CD8-positive, alpha-beta T cell (primary cell): ENCODE measurements at places on chromosomes 6 and 20. TPM values are rescaled to one million over a fixed set of nuclear protein-coding genes. Genes with fewer than 3 reads are reported as not detected.

The HCRTR2 gene
- total RNA-seq, result not detected

- no peak for DNase-seq
Observed at GRCh38 chr20:8413691-8414090, 281.6 kb downstream of the PLCB1 start.

DNA sequence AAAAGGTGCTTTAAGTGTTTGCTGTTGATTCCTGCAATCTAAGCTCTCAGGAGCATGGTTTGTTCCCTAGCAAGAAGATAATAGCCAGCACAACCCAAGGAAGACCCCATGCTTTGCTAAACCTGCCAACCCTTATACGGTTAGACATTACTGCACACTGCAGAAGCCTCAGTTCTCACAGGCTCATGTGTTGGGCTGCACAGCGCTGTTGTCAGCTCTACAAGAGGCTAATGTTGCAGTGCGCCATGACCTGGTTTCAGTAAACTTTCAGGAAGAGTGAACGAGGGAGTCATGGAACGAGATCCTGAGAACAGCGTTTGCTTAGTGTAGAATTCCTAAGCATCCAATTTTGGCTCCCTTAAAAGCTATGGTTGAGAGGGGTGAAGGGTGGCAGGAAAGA lies 218.5 kb downstream of the ARHGAP18 start:
- DNase-seq, result no peak

GRCh38 chr20:10179574-10180298 lies 38.9 kb upstream of the SNAP25 start:
- no peak for DNase-seq

DNA sequence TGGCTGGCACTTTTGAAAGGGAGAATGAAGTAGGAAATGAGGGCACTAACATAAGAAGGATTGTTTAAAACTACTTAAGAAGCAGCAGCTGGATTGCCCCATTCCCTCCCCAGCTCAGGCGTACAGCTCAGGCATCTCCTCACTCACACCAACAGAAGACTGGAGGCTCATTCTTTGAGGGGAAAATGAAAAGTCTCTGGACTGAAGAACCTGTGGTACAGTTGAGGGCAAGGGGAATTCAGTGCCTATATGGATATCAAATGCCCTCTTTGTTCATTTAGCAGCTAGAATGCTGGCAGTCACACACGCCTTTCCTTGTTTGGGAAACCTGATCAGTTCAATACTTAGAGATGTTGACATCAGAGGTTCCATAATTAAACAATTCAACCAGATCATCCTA lies 502.1 kb upstream of the SOX4 start:
- DNase-seq, result no peak

DNA sequence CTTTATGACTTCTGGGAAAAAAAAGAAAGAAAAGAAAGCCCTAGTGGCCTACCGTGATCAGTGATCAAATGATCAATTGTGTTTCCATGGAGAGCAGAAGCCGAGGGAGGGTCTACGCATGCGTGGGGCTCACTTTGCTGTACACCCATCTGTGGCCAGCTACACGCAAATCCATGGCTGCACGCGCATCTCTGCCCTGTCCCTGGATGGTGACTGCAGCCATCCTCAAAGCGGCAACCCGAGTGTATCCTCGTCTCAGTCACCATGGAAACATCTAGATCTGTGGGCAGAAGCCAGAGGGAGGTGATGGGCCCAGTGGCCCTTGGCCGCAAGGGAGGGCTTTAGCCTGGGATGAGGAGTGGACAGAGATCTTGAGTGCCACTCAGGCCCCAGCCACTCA lies 785 bp upstream of the ULBP3 start:
- no peak for DNase-seq

DNA sequence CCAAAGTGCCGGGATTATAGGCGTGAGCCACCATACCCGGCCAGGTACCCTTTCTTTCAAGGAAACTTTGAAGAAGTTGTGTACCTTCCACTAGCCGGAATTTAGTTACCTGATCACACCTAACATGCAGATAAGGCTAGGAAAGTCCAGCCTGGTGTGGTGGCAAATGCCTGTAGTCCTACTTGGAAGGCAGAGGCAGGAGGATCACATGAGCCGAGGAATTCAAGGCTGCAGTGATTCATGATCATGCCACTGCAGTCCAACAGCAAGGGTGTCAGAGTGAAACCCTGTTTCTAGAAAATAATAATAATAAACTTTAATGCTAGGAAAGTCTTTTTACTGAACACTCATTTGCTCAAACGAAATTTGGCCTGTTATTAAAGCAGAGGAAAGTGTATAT lies 21.0 kb downstream of the NFYA start:
- DNase-seq, result no peak

- DNase-seq, result no peak
Observed at GRCh38 chr20:56861590-56861989, 232.5 kb downstream of the TFAP2C start.

DNA sequence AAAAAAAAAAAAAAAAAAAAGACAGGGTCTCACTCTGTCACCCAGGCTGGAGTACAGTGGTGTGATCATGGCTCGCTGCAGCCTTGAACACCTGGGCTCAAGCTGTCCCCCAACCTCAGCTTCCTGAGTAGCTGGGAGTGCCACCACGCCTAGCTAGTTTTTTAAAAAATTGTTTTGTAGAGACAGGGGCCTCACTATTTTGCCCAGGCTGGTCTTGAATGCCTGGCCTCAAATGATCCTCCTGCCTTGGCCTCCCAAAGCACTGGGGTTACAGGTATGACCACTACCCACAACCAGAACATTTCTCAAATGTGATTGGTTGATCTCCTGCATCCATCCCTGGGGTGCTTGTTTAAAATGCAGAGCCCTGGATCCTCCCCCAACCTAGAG lies 5.6 kb upstream of the RBCK1 start:
- DNase-seq, result no peak

DNA sequence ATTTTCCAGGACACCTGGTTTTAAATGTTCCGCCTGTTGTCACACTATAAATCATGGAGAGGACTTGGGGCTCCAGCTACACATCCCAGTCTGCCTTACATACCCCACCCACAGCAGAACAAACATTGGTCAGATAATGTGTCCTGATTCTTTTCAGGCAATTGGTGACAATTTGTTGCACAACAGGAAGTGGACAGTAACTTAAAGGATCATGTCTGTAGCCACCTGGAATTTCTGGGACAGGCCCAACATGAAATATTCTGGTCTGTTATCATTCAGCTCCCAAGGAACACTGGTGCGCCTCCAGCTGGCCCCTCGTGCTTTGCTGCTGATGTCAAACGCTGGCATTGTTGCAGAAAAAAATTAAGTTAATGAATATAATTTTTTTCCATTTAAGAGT lies 117.2 kb downstream of the SOBP start:
- no peak for DNase-seq

DNA sequence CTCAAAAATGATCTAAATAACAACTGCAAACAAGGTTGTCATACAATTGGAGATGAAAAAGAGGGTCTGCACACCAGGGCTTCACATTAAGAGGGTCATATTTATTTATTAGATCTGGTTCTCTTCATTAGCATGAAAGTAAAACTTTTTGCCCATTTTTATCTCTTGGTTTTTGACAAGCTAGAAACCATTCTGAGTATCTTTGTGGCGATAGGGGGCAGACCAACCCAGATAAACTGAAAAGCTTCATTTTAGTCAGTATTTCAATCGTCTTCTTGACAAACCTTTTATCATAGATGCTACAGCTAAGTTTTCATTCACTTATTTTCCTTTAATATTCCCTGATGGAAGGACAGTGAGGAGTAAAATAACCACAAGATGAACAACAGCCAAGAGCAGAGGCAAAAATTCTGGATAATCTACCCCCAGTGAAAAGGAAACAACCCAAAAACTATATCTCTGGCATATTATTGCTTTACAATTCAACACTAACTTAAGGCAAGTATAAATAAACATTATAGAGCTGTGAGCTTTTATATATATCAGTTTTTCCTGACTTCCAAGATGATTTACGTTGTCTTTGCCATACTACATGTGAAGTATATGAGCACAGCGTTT lies 45.2 kb downstream of the THEMIS start:
- DNase-seq, result peak; percentile 53

DNA sequence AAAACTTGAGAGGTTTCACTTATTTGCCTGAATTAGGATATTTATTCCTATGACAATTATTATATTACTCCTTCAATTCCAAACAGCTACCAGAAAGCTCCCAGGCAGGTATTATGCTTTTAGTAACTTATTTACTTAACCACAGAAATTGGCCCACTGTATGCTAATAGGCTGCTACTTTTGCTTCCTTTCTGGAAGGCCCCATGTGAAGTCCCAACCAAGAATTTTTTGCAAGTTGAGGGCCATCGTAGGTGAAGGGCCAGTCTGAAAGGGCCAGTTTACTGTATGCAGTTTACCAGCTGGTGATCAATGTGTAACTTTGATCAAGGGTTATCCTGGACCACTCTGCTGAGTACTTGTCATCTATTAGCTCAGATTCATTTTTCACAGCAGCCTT lies 45.0 kb downstream of the EDN1 start:
- no peak for DNase-seq

- DNase-seq, result no peak
Observed at GRCh38 chr6:125220712-125221111, 67.1 kb downstream of the TPD52L1 start.

- no peak for DNase-seq
Observed at GRCh38 chr6:20302702-20303251, 90.5 kb upstream of the MBOAT1 start.

DNA sequence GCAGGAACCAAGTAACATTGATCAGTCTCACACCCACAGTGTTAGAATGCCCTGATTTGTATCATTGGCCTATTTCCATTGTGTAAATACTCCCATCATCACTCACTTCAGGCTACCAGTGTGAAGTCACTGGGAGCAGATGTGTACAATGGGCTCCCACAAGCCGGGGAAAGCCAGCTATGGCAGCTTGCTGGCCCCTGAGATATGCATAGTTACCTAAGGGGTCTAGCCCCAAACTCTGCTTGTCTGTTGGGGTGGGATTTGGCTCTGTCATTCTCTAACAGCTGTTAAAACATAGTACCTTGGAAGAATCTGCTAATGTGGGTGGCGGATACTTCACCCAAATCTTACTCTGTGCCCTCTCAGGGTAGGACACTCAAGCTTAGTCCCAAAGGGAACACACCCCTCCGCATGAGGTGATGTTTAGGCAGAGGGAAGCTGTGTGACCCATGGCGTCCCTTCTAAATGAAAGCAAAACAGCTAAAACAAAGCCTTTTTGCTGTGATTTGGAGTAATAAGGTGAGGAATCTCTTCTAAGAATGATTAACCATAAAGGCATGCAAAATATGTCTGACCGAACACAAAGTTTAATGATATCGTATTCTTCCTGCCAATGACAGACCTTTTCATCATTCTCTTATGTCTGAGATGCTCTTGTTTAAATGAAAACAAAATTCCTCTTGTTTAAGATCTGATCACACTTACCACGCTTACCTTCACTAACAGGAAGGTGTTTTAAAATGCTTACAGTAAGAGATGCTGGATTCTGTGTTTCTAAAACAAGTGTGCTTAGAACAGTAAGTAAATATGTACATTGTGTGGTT lies 45.9 kb upstream of the PXDC1 start:
- no peak for DNase-seq

The HLA-DOA gene
- total RNA-seq, result 16.2 TPM

- no peak for DNase-seq
Observed at GRCh38 chr20:20272686-20273085, 95.2 kb upstream of the INSM1 start.

- no peak for DNase-seq
Observed at GRCh38 chr6:5785249-5785648, 221.5 kb downstream of the NRN1 start.

The WDR46 gene
- 19.9 TPM for total RNA-seq

- DNase-seq, result no peak
Observed at GRCh38 chr6:42864602-42865001, 14.8 kb upstream of the RPL7L1 start.

The OR2J3 gene
- total RNA-seq, result not detected

The PIGU gene
- total RNA-seq, result 3.3 TPM

The SCUBE3 gene
- total RNA-seq, result not detected

GRCh38 chr6:31462026-31462963 lies 35.6 kb upstream of the MICB start:
- DNase-seq, result no peak

DNA sequence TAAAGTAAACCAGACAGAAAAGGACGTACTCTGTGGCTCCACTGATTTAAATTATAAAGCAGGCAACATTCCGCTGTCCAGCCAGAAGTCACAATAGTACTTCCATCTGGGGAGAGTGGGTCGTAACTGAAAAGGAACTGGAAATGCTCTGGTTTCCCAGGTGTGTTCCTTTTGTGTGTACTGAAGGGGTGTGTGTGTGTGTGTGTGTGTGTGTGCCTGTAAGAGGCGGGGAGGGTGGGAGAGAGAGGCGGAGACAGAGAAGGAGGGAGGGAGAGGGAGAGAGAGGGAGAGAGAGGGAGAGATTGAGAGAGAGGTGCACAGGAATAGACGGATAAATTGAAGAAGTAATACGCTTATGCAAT lies 178.4 kb upstream of the ZNF184 start:
- DNase-seq, result no peak

- no peak for DNase-seq
Observed at GRCh38 chr6:44185953-44186634, 27.5 kb downstream of the CAPN11 start.

The SLC44A4 gene
- 0.42 TPM for total RNA-seq

The GABRR1 gene
- not detected for total RNA-seq

DNA sequence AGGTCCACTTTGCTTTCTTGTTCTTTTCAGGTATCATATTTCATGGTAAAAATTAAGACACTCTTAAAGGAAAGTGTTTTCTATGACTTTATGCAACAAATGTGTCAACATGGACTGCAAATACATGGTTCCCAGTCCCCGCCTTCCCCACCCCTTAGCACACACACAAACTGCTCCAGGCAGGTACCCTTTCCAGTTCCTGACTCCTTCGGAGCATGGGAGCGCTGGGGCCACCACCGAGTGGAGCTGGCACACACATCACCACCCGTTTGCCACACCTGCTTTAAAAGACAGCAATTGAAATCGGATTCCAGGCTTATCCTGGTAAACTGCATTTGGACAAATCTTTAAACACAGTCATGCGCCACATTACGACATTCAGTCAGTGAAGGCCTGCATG lies 22.2 kb downstream of the RNASET2 start:
- DNase-seq, result no peak

- DNase-seq, result no peak
Observed at GRCh38 chr6:140063021-140063399, 688.6 kb upstream of the CITED2 start.

The PCMTD2 gene
- 56.3 TPM for total RNA-seq

- DNase-seq, result no peak
Observed at GRCh38 chr6:1893470-1894130, 283.9 kb downstream of the FOXC1 start.

- no peak for DNase-seq
Observed at GRCh38 chr6:127317388-127318128, 25.9 kb downstream of the ECHDC1 start.

DNA sequence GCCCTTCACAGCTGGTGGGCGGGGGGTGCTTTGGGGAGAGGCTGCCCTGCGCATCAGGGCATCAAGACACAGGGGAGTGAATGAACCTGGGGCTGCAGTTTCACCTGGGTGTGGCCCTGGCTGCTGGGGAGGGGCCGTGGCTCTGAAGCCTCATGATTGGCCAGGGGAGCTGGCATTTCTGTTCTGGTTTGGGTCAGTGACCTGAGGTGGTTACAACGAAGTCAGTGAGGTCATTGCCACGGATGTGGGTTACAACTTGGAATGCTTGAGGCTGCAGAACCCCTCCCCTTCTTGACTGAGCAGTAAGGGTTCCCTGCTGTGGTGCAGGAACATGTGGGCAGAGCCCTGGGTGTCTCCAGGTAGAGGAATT lies 3.0 kb downstream of the TCEA2 start:
- DNase-seq, result no peak

The OPRM1 gene
- not detected for total RNA-seq
